ENCODE measurements at places on chromosomes 2 and 18.
A peak's percentile ranks its signal among the peaks of the same experiment; 100 is the strongest.

DNA sequence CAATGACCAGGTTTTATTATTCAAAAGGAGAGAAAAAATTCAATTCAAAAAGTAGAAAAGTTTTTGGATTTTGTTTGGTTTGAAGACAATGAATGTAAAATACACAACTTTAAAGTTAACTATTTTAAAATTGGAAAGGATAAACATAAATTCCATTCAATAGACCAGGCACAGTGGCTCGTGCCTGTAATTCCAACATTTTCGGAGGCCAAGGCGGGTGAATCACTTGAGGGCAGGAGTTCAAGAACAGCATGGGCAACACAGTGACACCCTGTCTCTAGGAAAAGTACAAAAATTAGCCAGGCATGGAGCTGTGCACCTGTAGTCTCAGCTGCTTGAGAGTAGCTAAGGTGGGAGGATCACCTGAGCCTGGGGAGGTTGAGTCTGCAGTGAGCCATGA, 54.7 kb downstream of the SCN9A start:
- no peak for DNase-seq

GRCh38 chr2:46200100-46200690, 97.0 kb upstream of the EPAS1 start:
- no peak for DNase-seq

DNA sequence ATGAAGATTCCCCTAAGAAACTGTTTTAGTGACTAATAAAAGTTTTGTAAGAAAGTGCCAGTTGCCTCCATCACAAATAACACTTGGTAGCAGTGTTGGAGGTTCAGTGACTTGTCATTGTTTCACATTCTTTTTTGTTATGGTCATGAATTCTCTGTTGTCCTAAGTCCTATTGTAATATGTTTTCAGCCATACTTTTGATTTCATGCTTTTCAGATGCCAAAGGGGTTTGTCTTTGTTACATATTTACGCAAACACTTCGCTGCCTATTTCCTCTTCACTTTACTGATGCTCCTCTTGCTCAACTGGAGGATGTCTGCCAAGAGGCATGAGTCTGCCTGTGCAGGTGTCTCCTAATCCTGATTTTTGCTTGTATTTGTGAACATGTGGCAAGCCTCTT, 66.6 kb downstream of the PHLPP1 start:
- no peak for DNase-seq

GRCh38 chr2:144211826-144212225, 308.1 kb downstream of the ZEB2 start:
- DNase-seq, result no peak

GRCh38 chr2:241030883-241031282, 32.5 kb downstream of the SNED1 start:
- DNase-seq, result no peak

GRCh38 chr18:306608-307255, 38.9 kb upstream of the THOC1 start:
- no peak for DNase-seq

- no peak for DNase-seq
Measured at GRCh38 chr18:60452421-60452820, 79.8 kb upstream of the MC4R start.

GRCh38 chr2:235523021-235523420, 29.2 kb downstream of the AGAP1 start:
- DNase-seq, result no peak

- peak; percentile 8 for DNase-seq
Measured at GRCh38 chr2:32061973-32062861, 1.1 kb upstream of the SPAST start.

DNA sequence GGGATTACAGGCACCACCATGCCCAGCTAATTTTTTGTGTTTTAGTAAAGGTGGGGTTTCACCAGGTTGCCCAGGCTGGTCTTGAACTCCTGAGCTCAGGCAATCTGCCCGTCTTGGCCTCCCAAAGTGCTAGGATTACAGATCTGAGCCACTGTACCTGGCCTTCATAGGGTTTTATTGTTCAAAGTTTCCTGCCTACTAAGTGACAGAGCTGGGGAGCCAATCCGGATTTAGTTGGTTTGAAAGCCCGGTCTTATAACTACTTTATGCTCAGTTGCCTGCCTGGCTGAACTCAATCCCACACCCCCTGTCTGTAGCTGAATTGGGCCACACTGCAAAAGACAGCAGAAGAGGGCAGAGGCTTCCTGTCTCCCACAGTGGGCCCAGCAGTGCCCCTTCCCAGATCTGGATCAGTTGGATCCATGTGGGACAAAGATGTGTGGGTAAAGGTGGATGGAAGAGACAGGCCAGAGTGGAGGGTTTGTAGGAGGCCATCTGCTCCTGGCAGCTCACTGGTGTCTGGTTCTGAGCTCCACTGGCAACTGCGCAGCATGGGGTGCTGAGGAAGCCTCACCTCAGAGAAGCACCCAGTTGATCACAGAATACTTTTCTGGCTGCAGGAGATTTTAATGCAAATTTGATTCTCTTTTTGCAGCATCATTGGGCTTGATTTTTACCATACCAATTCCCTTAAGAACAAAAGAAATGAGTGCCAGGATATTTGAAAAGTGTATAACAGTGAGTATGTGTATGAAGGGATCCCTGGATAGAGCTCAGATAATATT, 144.9 kb downstream of the DDX1 start:
- DNase-seq, result no peak

GRCh38 chr2:54594048-54594447, 129.4 kb upstream of the EML6 start:
- DNase-seq, result no peak
